ENCODE measurements at places on chromosomes 2 and 18.

DNA sequence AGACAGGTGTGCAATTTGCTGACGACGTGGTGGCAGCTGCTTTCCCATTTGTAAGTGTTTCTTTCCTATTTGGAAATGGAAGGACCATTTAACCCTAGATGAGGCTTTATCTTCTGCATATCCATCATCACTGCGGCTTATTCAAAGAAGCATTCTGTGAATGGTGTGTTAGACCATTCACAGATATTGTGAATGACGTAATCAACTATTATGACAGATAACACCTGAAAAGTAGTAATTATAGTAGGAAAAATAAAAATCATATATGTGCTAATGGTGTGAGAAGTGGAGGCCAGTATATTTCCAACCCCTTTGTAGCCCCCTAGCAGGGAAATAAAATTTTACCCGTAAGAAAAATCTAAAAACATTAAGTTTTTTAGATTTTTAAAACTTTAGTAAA, 424.5 kb upstream of the CRIM1 start:
- DNase-seq: no peak

- no peak for DNase-seq
Measured at GRCh38 chr2:108604196-108604595, 69.9 kb downstream of the LIMS1 start.

DNA sequence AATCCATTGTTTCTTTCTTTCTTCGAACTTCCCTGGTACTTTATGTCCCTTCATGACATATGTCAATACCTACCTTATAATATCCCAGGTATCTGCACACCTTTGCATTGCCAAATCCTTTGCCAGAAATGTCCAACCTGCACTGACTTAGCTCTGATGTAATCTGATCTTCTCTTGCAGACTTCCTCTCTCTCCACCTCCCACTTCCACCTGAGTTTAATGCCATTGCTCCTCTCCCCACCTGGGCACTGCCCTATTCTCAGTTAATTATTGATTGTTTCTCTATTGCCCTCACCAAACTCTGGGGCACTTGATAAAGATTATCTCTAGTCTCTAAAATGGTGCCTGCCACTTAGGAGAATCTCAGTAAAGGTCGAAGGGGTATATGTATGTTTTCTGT, 23.0 kb downstream of the ARHGAP15 start:
- DNase-seq: no peak

DNA sequence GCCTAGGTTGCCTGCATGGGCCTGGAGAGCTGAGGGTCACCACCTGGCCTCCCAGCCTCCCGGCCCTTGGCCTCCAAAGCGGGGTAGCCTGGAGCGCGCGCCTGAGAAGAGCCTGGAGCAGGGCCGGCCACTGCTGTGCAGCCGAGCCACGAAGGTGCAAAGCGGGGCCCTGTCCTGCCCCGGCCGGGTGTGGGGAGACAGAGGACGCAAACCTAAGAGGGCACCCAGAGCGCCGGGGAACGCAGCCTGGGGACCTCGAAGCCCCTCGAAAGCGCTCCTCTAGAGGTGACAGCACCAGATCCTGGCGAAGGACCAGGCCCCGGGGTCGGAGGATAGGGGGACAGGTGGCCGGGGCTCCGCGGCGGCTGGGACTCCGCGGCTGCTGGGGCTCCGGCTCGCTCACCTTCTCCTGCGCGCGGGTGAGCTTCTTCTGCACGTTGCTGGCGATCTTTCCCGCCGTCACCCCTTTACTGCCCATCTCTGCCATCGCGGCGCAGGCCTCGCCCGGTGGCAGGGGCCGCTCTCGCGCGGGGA, 430 bp downstream of the BIN1 start:
- no peak for DNase-seq

Measured in HCT116 (cell line).